ENCODE measurements at places on chromosomes 11 and 22.

DNA sequence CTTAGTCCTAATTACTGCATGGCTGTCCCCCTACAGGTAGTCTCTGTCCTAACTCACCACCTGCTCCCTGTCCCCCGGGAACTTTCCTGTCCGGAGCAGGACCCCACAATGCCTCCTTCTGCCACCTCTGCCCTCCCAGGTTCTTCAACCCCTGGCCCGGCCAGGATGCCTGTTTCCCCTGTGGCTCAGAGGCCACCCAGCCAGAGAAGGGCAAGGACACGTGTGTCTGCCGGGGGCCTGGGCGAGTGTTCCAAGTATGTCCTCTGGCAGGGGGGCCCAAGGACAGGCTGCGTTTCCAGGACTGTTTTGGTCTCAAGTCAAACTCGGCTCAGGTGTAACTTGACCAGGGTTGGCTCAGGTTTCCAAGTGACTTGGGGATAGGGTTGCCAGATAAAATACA lies 63.8 kb downstream of the BTG4 start:
- no peak for DNase-seq

GRCh38 chr22:45684169-45684568 lies 12.5 kb downstream of the ATXN10 start:
- no peak for DNase-seq

DNA sequence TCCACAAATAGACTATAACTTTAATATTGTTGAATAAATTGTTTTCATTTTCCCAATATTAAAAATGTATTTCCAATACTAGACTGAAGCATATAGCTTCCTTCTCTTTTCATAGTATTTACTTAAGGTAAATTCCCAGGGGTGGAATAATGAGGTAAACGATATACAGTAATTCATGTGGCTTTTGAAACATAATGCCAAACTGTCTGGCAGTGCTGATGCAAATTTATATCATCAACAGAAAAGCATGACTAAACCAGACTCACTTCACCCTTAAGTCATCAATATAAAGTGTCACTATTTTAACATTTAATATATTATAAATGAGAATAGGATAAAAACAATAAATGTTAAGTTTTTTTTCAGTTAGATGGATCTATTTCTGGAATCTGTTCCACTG lies 13.6 kb downstream of the C2CD3 start:
- DNase-seq = no peak

DNA sequence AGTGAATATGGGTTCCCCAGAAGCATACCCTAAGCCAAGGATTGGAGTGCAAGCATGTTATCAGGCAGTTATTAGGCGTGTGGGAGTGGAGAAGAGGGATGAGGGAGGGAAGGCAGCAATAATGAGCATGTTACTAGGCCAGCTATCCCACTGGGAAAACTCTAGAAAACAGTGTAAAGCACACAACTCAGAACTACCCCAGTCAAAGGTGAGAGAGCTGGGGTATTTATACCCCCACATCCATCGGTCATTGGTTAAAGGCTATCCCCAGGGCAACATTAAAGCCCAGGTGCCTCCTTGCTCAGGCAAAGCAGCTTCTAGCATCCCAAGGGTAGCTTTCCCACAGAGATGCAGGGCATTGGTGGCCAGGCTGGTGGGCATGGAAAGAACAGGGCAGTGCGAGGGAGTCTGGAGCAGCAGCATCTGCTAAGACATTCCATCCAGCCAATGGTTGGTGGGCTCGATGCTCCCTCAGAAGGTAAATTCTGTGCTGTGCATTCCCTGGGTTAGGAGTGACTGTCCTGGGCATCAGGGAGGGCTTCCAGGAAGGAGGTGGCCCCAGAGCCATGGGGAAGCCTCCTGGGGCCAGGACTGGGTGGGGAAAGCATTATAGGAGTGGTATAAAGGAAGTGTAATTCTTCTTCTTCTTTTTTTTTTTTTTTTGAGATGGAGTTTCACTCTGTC lies 21.1 kb upstream of the LRRC10B start:
- DNase-seq = no peak

DNA sequence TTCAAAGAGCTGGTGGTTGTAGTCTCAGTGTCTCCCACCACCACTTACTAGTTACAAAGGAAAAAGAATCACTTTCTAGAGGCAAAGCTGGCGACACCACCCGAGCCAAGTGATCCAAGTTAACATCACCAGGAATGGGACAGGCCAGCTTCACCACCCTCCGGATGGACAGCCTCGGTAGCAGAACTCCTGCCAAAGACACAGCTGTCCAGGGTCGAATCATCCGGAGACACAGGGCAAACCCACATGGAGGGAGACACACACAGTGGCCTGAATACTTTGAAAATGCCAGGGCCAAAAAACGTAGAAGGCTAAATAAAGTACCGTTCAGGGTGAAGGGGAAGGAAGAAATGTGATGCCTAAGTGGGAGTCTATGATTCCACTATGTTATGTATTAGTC lies 33.1 kb downstream of the KCNQ1 start:
- DNase-seq = no peak

DNA sequence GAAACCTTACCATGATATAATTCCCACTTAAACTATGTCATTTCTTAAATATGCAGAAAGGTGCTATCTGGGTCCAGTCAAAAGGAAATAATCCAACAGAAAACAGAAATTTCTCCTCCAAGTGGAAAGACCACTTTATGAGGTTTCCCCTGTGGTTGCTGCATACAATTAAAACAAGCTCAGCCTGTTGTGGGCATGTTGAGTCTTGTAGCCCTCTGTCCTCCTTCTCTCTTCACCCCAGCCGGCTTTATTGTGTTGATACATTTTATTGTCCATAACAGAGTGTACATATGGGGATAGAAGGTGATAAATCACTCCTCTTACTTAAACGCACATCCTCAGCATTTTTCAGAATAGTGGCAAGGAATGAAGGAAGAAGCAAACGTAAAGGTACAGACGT lies 126.0 kb upstream of the MTNR1B start:
- DNase-seq = no peak

GRCh38 chr11:99079576-99079975 lies 58.8 kb downstream of the CNTN5 start:
- DNase-seq = no peak

DNA sequence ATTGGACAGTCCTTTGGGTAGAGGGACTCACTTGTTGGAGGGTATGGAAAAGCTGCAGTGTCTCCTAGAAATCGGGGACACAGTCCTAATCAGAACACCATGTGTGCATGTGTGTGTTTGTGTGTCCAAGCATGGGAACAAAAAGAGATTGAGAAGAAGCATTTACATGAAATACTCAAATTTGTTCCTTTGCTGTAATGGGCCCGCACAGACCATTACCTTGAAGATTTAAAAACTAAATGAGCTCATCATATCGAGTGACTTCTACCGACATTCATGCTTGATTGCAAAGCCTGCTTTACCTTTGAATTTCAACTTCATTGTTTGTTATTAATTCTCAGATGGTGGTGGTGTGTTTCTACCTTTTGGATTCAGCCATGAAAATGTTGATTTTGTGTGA lies 106.9 kb downstream of the ZBTB16 start:
- no peak for DNase-seq

GRCh38 chr11:32562839-32563599 lies 20.6 kb upstream of the EIF3M start:
- no peak for DNase-seq

- no peak for DNase-seq
Observed at GRCh38 chr11:32497951-32498350, 62.6 kb upstream of the WT1 start.

DNA sequence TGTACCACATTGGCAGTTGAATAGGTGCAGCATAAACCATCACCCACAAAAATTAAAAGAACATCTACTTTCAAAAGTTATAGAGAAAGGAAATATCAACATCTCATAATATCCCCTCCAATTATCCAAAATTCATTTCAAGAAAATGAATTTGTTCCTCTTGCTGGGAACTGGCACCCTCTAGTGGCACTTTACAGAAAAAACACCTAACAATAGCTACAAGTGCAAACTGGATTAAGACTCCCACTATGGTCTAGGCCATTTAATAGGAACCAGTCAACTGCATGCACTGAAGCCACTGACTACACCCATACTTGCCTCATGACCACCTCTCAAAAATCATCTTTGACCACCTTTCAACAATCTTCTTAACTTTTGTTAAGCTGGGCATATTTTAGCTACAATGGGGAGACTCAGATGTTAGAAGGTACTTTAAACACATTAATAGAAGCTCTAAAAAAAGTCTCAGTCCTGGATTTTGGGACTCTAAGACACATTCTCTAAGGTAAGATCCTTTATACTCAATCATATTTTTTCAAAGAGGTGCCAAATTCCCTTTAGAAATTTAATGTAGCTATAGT lies 17.3 kb downstream of the TRAF6 start:
- no peak for DNase-seq

- no peak for DNase-seq
Observed at GRCh38 chr22:39439170-39439569, 17.6 kb upstream of the MGAT3 start.

DNA sequence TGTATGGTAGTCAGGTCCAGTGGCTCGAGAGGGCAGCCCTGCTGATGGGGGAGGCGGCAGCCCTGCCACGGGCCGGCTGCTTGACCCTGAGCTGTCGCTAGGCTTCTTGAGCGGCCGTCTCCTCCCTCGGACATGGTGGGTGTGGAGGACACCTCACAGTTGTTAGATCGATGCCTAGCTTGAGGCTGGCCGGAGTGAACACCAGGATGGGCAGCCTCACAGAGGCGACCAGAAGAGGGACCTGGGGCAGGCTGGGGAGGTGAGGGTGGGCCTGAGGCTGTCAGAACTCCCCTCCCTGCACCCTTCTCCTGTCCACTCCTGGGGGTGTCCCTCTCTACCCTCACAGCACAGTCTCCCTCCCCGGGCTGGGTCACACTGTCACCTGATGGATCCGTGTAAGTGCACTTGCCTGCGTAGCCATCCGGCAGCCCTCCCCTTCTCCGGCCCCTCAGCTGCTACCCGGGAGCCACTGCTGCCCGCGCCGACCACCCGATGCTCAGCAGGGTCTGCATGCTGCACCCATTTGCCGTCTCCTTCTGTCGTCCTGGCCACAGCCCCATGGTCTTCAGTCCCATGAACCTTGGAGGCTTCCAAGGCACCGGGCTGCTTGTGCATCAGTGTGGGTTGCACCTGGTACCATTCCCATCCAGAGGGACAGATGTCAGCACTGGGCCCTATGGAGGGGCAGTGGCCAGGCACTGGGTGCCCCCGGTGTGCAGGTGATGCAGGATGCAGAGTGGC lies 394.1 kb downstream of the TBC1D22A start:
- no peak for DNase-seq

GRCh38 chr11:120400564-120401364 lies 64.6 kb downstream of the ARHGEF12 start:
- no peak for DNase-seq

DNA sequence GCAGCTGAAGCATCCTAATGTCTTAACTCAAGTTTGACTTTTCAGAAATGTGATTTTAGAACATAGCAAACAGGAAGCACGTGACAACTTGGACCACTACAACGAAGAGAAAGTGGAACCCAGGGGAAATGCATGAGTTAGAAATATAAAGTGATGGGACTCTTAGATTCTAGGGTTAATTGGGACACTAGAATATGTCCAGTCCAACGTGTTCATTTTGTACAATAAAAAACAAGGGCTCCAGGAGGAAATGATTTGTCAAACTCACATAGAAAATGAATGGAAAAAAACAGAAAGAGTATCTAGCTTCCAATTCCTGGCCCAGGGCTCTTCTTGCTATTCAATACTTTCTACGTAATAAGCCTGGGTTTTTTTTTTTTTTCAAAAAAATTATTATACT lies 30.7 kb downstream of the TIMP3 start:
- no peak for DNase-seq

- peak; percentile 92 for DNase-seq
Observed at GRCh38 chr11:121670805-121671282, 218.1 kb upstream of the SORL1-AS1 start.

GRCh38 chr11:6377902-6378639 lies 12.2 kb upstream of the SMPD1 start:
- no peak for DNase-seq

GRCh38 chr11:88619656-88620385 lies 282.3 kb upstream of the CTSC start:
- no peak for DNase-seq

GRCh38 chr11:19698493-19699292 lies 13.9 kb upstream of the NAV2 start:
- DNase-seq = no peak

DNA sequence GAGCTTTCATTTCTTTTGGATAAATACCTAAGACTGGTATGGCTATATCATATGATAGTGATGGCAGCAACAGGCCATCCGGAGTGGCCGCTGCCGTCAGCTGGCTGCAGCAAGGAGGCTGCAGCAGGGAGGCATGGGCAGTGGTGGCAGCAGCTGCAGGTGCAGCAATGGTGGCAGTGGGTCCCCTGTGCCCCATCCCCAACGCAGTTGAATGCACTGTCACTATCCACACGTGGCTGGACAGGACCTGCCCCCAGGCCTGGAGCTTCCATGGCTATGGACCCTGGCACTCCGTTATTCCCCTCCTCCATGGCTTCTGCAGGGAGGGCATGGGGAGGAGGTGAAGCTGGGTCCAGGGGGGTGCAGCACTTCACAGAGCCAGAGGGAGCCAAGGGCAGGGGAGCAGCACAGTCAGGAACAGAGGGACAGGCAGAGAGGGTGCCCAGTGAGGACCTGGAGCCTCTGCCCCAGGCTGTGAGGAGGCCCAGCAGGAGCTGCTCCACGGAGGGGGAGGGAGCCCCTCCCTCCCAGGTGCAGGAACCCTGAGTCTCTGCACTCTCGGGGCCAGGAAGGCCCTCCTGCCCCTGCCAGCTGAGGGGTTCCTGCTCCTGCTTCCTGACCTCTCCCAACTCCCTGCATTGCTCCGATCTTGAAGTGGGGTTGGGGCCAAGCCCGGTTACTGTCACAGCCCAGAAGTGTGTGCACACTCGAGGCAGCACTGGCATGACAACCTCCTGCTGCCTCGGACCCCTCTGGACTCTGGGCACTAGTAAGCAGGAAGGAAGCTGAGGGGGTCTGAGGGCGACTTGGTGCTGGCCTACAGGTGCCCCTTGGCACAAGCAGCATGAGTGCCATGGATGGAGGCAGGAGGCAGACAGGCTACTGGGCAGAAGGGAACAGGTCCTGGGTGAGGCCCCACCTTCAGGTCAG lies 466.3 kb downstream of the GUCY1A2 start:
- no peak for DNase-seq

- no peak for DNase-seq
Observed at GRCh38 chr22:45262931-45263462, 21.8 kb upstream of the UPK3A start.

- no peak for DNase-seq
Observed at GRCh38 chr11:105000797-105001196, 22.2 kb downstream of the CASP5 start.

- DNase-seq = no peak
Observed at GRCh38 chr11:83572581-83573496, 286.7 kb upstream of the CCDC90B start.
